ENCODE measurements at places on chromosomes 5 and 9. TPM values are rescaled to one million over a fixed set of nuclear protein-coding genes. Genes with fewer than 3 reads are reported as not detected.

DNA sequence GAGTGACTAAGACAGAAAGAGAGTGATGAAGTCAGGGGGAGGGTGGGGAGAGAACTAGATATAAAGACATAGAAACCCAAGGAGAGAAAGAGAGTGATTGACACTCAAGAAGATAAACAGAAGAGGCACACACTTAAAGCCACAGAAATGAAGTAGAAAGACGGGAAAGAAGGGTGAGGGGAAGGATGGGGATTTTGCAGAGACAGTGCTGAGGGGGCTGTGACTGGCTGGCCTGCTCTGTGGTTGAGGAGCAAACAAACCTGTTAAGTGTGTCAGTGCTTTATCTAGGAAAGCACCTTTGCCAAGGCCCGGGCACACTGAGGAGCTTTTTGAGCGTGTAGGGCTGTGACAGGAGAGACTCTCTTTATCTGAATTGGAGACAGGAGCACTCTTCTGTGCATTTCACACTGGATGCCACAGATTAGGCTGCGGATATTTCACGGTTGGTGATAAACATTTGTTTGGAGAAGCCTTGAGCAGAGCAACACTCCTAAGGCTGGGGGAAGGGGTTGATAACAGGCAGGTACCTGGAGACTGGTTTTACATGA is 109.1 kb downstream of the DOCK2 start:
- no peaks in the 10 kb centered on the region for H3K4me1 ChIP-seq
- no peaks in the 10 kb centered on the region for H3K27me3 ChIP-seq
- no peaks in the 10 kb centered on the region for H3K36me3 ChIP-seq
- no peak overlapping the region for H3K4me3 ChIP-seq
- DNase-seq, result no peak
- H3K27ac ChIP-seq, result no peak overlapping the region

- no peak overlapping the region for H3K4me3 ChIP-seq
- DNase-seq, result no peak
- no peaks in the 10 kb centered on the region for H3K4me1 ChIP-seq
- H3K36me3 ChIP-seq, result no peaks in the 10 kb centered on the region
- no peak overlapping the region for H3K27ac ChIP-seq
Observed at GRCh38 chr5:9343146-9343850, 202.6 kb downstream of the SEMA5A start.

GRCh38 chr5:14893381-14893780 is 21.8 kb upstream of the ANKH start:
- no peak for DNase-seq
- no peaks in the 10 kb centered on the region for H3K36me3 ChIP-seq
- H3K27ac ChIP-seq, result no peak overlapping the region
- peaks cover 6% of the 10 kb centered on the region for H3K4me1 ChIP-seq
- no peak overlapping the region for H3K4me3 ChIP-seq
- no peaks in the 10 kb centered on the region for H3K27me3 ChIP-seq

GRCh38 chr5:181035991-181036815 is 3.9 kb upstream of the BTNL9 start:
- no peaks in the 10 kb centered on the region for H3K4me1 ChIP-seq
- no peak overlapping the region for H3K4me3 ChIP-seq
- no peaks in the 10 kb centered on the region for H3K36me3 ChIP-seq
- H3K27me3 ChIP-seq, result no peaks in the 10 kb centered on the region

GRCh38 chr9:79184831-79185230 is 386.9 kb upstream of the TLE4 start:
- no peaks in the 10 kb centered on the region for H3K36me3 ChIP-seq
- no peaks in the 10 kb centered on the region for H3K4me1 ChIP-seq
- no peak for DNase-seq

DNA sequence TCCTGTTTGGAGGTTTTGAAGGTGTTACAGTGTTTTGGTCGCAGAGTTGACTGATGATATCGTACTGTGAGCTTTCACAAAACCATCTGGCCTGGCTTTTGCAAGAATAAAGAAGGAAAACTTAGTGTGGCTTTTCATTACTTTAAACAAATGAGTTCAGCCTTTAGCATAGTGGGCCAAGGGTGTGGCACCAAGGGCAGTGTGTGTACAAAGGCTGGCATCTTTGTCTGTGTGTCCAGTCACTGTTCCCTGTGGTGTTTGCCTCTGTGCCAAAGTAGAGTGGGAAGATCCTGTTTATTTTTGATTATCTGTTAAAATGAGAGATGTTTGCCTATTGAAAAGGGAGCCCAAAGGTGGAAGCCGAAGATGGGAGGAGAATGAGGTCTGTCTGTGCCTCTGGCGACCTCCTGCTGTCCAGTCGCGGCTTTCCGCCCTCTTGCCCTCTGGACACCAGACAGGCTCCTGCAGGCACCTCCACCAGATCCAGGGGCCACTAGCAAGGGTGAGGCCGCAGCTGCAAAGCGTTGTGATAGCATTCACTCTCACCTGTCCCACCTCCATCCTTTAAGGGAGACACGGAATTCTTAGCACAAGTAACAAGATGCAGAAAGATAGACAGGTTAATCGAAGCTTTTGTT is 113.7 kb downstream of the TRIO start:
- no peak overlapping the region for H3K4me3 ChIP-seq
- peaks cover 10% of the 10 kb centered on the region for H3K4me1 ChIP-seq
- no peak overlapping the region for H3K27ac ChIP-seq
- H3K27me3 ChIP-seq, result no peaks in the 10 kb centered on the region
- DNase-seq, result no peak

GRCh38 chr5:169701910-169702451 is 64.9 kb downstream of the DOCK2 start:
- no peaks in the 10 kb centered on the region for H3K4me1 ChIP-seq
- no peak overlapping the region for H3K27ac ChIP-seq
- no peaks in the 10 kb centered on the region for H3K36me3 ChIP-seq
- DNase-seq, result no peak
- H3K27me3 ChIP-seq, result no peaks in the 10 kb centered on the region
- no peak overlapping the region for H3K4me3 ChIP-seq

- H3K27me3 ChIP-seq, result no peaks in the 10 kb centered on the region
- no peaks in the 10 kb centered on the region for H3K36me3 ChIP-seq
Observed at GRCh38 chr9:14911046-14911445, 818 bp upstream of the FREM1 start.

GRCh38 chr5:81718300-81718699 is 32.6 kb downstream of the SSBP2 start:
- H3K36me3 ChIP-seq, result no peaks in the 10 kb centered on the region
- H3K27ac ChIP-seq, result no peak overlapping the region
- no peak for DNase-seq
- H3K4me1 ChIP-seq, result peaks cover 8% of the 10 kb centered on the region
- no peak overlapping the region for H3K4me3 ChIP-seq

DNA sequence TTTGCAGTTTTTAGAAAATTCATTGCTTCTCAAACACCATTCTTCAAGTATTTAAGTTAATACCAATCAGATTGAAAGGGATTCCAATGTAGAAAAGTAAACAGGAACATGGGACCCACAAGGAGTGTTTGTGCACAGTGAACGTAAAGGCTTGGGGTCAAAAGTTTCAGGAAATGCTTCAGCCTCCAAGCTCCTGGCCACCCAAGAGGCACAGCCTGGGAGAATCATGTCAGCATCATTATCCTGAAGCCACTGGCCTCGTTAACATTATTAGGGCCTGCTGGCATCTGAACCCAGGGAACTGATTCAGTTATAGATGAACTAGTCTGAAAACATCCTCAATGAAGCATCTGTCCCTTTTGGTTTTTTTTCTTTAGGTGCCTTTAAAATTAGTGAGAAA is 122.9 kb downstream of the NXNL2 start:
- no peaks in the 10 kb centered on the region for H3K4me1 ChIP-seq
- H3K36me3 ChIP-seq, result no peaks in the 10 kb centered on the region
- no peak overlapping the region for H3K27ac ChIP-seq
- no peaks in the 10 kb centered on the region for H3K27me3 ChIP-seq
- H3K4me3 ChIP-seq, result no peak overlapping the region

GRCh38 chr5:129830288-129830687 is 74.0 kb upstream of the CHSY3 start:
- H3K27me3 ChIP-seq, result no peaks in the 10 kb centered on the region
- no peaks in the 10 kb centered on the region for H3K36me3 ChIP-seq
- H3K27ac ChIP-seq, result no peak overlapping the region
- no peaks in the 10 kb centered on the region for H3K4me1 ChIP-seq
- DNase-seq, result no peak

DNA sequence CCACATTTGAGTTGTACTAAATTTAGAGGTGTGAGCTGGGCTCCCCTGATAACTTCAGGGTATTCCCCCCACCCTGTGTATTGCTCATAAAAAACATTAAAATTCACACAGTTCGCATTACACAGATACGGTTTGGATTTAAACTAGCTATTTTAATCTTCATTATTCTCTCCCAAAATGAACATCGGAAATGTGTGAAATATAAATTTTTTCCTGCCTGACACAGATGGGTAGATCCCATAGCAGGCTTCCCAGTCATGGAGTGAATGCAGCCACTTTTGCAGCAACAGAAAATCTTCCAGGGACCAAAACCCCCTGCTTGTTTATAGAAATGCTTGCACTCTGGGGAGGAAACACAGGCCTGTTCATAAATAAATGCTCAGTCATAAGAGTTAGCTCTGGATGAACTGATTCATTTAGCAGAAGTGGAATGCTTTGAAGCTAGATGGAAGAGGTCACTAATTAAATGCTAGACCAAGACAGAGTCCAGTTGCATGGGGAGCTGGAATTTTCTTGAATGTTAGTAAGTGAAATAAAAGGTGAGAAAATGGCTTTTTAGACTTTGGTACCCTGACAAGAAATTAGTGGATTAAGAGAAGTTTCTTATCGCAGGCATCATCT is 115.6 kb downstream of the PDE8B start:
- no peaks in the 10 kb centered on the region for H3K36me3 ChIP-seq
- DNase-seq, result no peak
- H3K4me1 ChIP-seq, result no peaks in the 10 kb centered on the region
- no peak overlapping the region for H3K27ac ChIP-seq
- no peaks in the 10 kb centered on the region for H3K27me3 ChIP-seq
- H3K4me3 ChIP-seq, result no peak overlapping the region

DNA sequence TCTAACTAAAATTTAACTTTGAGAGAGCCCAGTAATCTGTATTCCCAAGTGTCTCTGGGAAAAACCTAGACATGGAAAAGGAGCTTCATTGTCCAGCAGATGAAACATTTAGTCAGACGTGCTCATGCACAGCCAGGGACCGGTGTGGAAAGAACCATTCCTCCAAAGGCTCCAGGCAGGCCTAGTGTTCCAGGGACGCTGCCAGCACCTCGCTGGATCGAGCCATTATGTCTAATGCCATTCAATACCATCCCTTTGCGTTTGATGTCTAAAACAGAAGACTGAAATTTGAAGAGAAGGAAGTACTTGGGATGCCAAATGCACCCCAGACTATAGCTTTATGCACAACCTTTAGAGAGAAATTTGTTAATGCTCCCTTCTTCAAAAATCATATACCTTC is 1.4 kb upstream of the CHSY3 start:
- no peaks in the 10 kb centered on the region for H3K4me1 ChIP-seq
- no peak for DNase-seq
- no peaks in the 10 kb centered on the region for H3K27me3 ChIP-seq
- H3K36me3 ChIP-seq, result no peaks in the 10 kb centered on the region
- H3K4me3 ChIP-seq, result no peak overlapping the region

- H3K36me3 ChIP-seq, result no peaks in the 10 kb centered on the region
- H3K4me3 ChIP-seq, result no peak overlapping the region
- no peak for DNase-seq
- no peak overlapping the region for H3K27ac ChIP-seq
- H3K27me3 ChIP-seq, result no peaks in the 10 kb centered on the region
Observed at GRCh38 chr5:68303038-68303738, 87.6 kb downstream of the PIK3R1 start.

DNA sequence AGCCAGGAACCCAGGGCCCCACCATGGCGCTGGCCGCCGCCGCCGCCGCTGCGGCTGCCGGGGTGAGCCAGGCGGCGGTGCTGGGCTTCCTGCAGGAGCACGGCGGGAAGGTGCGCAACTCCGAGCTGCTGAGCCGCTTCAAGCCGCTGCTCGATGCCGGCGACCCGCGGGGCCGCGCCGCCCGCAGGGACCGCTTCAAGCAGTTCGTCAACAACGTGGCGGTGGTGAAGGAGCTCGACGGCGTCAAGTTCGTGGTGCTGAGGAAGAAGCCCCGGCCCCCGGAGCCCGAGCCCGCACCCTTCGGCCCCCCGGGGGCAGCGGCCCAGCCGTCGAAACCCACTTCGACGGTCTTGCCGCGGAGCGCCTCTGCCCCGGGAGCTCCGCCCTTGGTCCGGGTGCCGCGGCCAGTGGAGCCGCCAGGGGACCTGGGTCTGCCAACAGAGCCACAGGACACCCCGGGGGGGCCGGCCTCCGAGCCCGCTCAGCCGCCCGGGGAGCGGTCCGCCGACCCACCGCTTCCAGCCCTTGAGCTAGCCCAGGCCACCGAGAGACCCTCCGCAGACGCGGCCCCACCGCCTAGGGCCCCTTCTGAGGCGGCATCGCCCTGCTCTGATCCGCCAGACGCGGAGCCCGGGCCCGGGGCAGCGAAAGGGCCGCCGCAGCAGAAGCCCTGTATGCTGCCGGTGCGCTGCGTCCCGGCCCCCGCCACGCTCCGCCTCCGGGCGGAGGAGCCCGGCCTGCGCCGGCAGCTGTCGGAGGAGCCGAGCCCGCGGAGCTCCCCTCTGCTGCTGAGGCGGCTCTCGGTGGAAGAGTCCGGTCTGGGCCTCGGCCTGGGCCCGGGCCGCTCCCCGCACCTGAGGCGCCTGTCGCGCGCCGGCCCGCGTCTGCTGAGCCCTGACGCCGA is 749 bp downstream of the SOWAHA start:
- H3K36me3 ChIP-seq, result no peaks in the 10 kb centered on the region
- DNase-seq, result peak; percentile 59
- peaks cover 3% of the 10 kb centered on the region for H3K4me1 ChIP-seq
- H3K27me3 ChIP-seq, result no peaks in the 10 kb centered on the region
- peak overlapping the region; percentile 95 for H3K27ac ChIP-seq

- H3K27ac ChIP-seq, result no peak overlapping the region
- no peak overlapping the region for H3K4me3 ChIP-seq
- DNase-seq, result no peak
- H3K36me3 ChIP-seq, result no peaks in the 10 kb centered on the region
Observed at GRCh38 chr5:82596451-82596850, 318.3 kb upstream of the RPS23 start.

GRCh38 chr9:95751520-95751790 is 124.0 kb upstream of the ERCC6L2 start:
- no peaks in the 10 kb centered on the region for H3K36me3 ChIP-seq
- no peak overlapping the region for H3K4me3 ChIP-seq
- no peaks in the 10 kb centered on the region for H3K27me3 ChIP-seq
- no peaks in the 10 kb centered on the region for H3K4me1 ChIP-seq
- no peak for DNase-seq
- H3K27ac ChIP-seq, result no peak overlapping the region

DNA sequence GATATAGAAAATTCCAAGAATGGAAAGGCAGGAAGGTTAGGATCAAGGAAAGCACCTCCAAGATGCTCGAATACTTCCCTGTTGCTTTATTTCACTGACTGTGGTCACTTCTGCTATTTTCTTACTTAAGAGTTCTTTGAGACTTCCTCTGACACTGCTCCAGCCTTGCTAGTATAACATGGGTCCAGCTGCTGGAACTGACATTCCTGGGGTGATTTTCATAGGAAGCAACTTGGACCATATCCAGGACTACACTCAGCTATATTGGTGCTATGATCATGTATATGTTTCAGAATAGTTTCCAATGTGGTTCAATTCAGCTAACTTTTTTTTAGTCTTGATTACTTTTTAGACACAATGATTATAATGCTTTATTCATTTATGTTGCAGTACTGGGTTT is 81.6 kb upstream of the CKMT2 start:
- no peaks in the 10 kb centered on the region for H3K36me3 ChIP-seq
- H3K27me3 ChIP-seq, result no peaks in the 10 kb centered on the region
- no peak overlapping the region for H3K27ac ChIP-seq
- no peak overlapping the region for H3K4me3 ChIP-seq
- H3K4me1 ChIP-seq, result no peaks in the 10 kb centered on the region

Gene GFI1B
- total RNA-seq, result 2.7 TPM

Gene IRGM
- 1.9 TPM for total RNA-seq

Gene TEX48
- not detected for total RNA-seq

Gene BTNL3
- 214 TPM for total RNA-seq

Gene BICD2
- 41.3 TPM for total RNA-seq

Gene NIPAL4
- total RNA-seq, result not detected

Gene CYLC2
- not detected for total RNA-seq
